BJ (cell line): ENCODE measurements at places on chromosomes 7 and 10. TPM values are rescaled to one million over a fixed set of nuclear protein-coding genes. Genes with fewer than 3 reads are reported as not detected.

Gene GRK5
- polyA plus RNA-seq = 14.7 and 20.8 TPM in 2 replicates

Gene LAMB1
- polyA plus RNA-seq = 171 and 204 TPM in 2 replicates

Gene CDCA7L
- 34.0 and 41.4 TPM in 2 replicates for polyA plus RNA-seq

Gene EXOC4
- polyA plus RNA-seq = 45.9 and 72.0 TPM in 2 replicates

Gene EPHB6
- 4.5 and 7.1 TPM in 2 replicates for polyA plus RNA-seq

Gene AOAH
- not detected in 2 replicates for polyA plus RNA-seq

Gene AGAP3
- 43.9 and 52.1 TPM in 2 replicates for polyA plus RNA-seq

Gene TWIST1
- 19.8 and 28.2 TPM in 2 replicates for polyA plus RNA-seq

Gene VSTM4
- polyA plus RNA-seq = 2.8 and 4.4 TPM in 2 replicates

Gene HOXA9
- 12.6 and 15.0 TPM in 2 replicates for polyA plus RNA-seq

Gene FRAT1
- polyA plus RNA-seq = 1.1 and 1.2 TPM in 2 replicates

Gene MOGAT3
- polyA plus RNA-seq = not detected in 2 replicates

Gene GPC2
- 1.3 and 1.9 TPM in 2 replicates for polyA plus RNA-seq

Gene CLEC2L
- not detected in 2 replicates for polyA plus RNA-seq
